OCI-LY7 (cell line): ENCODE measurements at places on chromosomes 13 and 19. TPM values are rescaled to one million over a fixed set of nuclear protein-coding genes. Genes with fewer than 3 reads are reported as not detected.

Gene TM9SF2
- total RNA-seq: 26.7 and 27.3 TPM in 2 replicates

Gene ZNF729
- not detected in 2 replicates for total RNA-seq

Gene GIPR
- 23.3 and 24.6 TPM in 2 replicates for total RNA-seq

Gene PRTN3
- not detected in 2 replicates for total RNA-seq

Gene SHFL
- 28.5 and 30.9 TPM in 2 replicates for total RNA-seq

Gene DPF1
- total RNA-seq: 11.3 and 11.4 TPM in 2 replicates

Gene ZNF17
- total RNA-seq: 14.9 and 15.9 TPM in 2 replicates

Gene ZNF177
- total RNA-seq: 2.8 and 4.3 TPM in 2 replicates

Gene LIM2
- not detected in 2 replicates for total RNA-seq

Gene NLRP4
- 3.6 and 4.0 TPM in 2 replicates for total RNA-seq

Gene ZIC2
- not detected in 2 replicates for total RNA-seq

Gene LGI4
- 2.7 and 5.9 TPM in 2 replicates for total RNA-seq

Gene IRGC
- not detected in 2 replicates for total RNA-seq

Gene RHPN2
- 5.0 and 6.4 TPM in 2 replicates for total RNA-seq

Gene IGFL3
- total RNA-seq: not detected in 2 replicates

Gene STARD13
- total RNA-seq: 0.48 and 0.57 TPM in 2 replicates

Gene ZNF85
- 25.2 and 29.9 TPM in 2 replicates for total RNA-seq

Gene PDCD5
- 170 and 186 TPM in 2 replicates for total RNA-seq

Gene RGL3
- 0.49 and 0.61 TPM in 2 replicates for total RNA-seq

Gene HSD17B14
- total RNA-seq: 1.8 and 3.2 TPM in 2 replicates

Gene ZGLP1
- total RNA-seq: 5.4 and 5.7 TPM in 2 replicates

Gene THSD8
- total RNA-seq: 42.7 and 42.8 TPM in 2 replicates

Gene CEACAM16
- not detected in 2 replicates for total RNA-seq

Gene FXYD3
- total RNA-seq: 0.88 TPM in 1 of 2 replicates, not detected in the other

Gene LILRB4
- total RNA-seq: 3.0 and 6.2 TPM in 2 replicates

Gene PRODH2
- not detected in 2 replicates for total RNA-seq

Gene IGFL1
- total RNA-seq: not detected in 2 replicates

Gene JSRP1
- 13.8 and 15.9 TPM in 2 replicates for total RNA-seq

Gene ZNF98
- total RNA-seq: not detected in 2 replicates

Gene ZNF112
- not detected in 2 replicates for total RNA-seq

Gene KIR2DL1
- not detected in 2 replicates for total RNA-seq

Gene CCDC8
- total RNA-seq: 0.10 TPM in 1 of 2 replicates, not detected in the other

Gene CYP2S1
- total RNA-seq: not detected in 2 replicates

Gene SMIM7
- 96.3 and 104 TPM in 2 replicates for total RNA-seq

Gene HCN2
- 1.0 and 1.2 TPM in 2 replicates for total RNA-seq
